ENCODE measurements at places on chromosomes 11 and 22.

DNA sequence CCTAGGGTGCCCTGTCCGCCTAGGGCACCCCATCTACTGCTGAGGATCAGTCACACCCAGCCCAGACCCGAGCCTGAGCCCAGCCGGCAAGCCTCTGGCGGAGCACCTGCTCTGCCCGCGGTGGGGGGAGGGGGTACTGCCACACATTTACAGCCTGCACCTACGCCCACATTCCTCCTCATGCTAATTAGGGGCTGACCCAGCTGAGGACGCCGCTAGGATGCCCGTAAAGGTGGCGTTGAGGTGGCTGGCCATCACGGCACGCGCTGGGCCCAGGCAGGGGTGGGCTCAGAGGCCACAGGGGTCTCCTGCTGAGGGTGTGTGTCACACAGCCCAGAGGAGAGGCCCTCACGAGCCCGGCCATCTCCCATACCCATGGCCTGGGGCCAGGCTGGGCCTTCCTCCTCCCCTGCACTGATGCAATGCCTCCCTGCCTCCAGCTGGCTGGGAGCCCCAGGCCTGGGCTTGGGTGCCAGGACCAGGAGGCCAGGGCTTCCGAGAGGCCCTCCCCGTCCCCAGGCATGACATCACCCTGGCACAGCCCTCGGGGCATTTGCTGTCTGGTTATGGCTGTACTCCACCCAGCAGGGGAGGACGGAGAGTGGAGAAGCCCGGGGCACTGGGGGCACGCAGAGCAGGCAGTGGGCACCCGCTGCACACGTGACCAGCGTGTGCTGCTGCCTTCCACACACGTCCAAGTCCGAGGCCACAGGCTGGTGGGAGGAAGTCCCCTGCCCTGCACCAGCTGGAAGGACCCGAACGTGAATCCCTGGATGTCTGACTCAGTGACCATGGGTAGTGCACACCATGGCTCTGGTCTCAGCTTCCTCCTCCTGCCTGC lies 12.7 kb downstream of the DUSP8 start:
- no peaks in the 10 kb centered on the region for H3K36me3 ChIP-seq
- H3K27ac ChIP-seq = no peak overlapping the region
- no peak overlapping the region for H3K4me3 ChIP-seq
- H3K4me1 ChIP-seq = peaks cover 2% of the 10 kb centered on the region
- DNase-seq = peak; percentile 74
- H3K27me3 ChIP-seq = peaks cover 8% of the 10 kb centered on the region

DNA sequence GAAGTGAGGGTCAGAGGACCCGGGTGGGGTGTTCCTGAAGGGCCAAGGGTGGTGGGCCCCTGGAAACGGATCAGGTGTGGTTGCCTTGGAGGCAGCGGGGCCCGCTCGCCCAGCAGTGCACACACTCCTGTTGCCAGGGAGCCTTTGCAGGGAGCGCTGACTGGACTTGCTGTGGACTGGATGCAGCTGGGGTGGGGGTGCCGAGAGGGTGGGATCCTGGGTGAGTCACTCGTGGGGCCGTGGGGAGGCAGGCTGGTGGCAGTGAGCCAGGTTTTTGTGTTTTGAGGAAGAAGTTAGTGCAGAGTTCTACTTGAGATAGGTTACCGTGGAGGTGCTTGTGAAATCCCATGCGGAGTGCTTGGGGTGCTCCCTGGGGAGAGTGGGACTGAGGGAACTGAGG lies 1.3 kb downstream of the MRPL23 start:
- no peak overlapping the region for H3K4me3 ChIP-seq
- no peak overlapping the region for H3K27ac ChIP-seq
- no peaks in the 10 kb centered on the region for H3K27me3 ChIP-seq
- H3K4me1 ChIP-seq = no peaks in the 10 kb centered on the region
- H3K36me3 ChIP-seq = no peaks in the 10 kb centered on the region

DNA sequence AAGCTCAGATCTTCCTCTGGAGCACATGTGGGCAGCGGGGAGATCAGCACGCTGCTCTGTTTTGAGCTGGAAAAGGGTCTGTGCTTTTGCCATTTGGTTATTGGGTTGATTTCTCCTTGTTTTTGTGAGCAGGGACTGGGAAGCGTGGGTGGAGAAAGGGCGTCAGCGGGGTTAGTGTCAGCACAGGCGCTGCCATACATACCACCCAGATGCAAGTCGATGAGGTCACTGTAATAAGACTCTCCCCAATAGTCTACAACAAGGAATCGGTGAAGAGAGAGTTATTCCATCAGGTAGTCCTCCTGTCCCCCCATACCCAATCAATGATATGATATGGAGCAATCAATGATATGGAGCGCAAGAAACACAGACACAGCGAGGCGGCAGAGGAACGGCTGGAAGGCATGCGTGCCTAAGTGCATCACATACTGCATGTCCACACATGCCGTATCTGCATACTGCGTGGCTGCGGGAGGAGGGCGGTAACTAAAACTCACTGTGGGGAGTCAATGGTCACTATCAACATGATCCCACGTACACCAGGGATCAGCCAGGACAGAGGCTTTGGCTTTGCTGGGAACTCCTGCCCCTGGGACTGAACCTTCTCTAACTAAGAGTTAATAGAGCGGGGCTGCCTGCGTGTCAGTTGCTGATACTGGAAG lies 29.5 kb upstream of the BID start:
- no peaks in the 10 kb centered on the region for H3K27me3 ChIP-seq
- H3K27ac ChIP-seq = no peak overlapping the region
- H3K36me3 ChIP-seq = peaks cover 20% of the 10 kb centered on the region
- H3K4me1 ChIP-seq = no peaks in the 10 kb centered on the region

- no peak overlapping the region for H3K4me3 ChIP-seq
- H3K4me1 ChIP-seq = no peaks in the 10 kb centered on the region
- no peak overlapping the region for H3K27ac ChIP-seq
- no peaks in the 10 kb centered on the region for H3K36me3 ChIP-seq
- no peak for DNase-seq
These were observed 113.7 kb downstream of the INSC start for GRCh38 chr11:15228331-15228849.

DNA sequence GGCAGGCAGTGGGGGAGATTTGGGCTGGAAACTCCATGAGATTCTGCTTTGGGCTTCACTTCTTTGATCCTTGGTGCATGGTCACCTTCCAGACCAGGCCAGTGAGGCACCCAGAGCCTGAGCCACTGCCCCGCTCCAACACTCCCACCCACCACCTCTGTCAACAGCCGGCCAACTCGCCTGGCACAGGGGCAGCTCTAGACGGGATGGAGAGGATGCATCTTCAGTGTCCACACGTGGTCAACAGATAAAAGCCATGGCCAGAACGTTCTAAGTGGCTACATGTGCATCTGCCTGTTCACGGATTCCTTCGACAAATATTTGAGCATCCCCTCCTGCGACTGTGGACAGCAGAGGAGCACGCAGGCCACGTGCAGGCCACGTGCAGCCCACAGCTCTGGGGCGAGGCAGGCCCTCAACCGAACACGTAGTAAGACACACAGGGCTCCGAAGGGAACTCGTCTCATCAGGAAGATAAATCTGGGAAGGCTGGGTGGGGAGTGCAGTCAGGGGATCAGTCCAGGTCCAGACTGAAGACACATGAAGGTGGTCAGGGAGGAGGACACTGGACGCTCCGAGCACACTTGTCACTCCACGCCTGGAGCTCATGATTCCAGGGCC lies 1.2 kb downstream of the LRRC56 start:
- peaks cover 11% of the 10 kb centered on the region for H3K36me3 ChIP-seq

GRCh38 chr11:60740573-60740972 lies 16.1 kb downstream of the MS4A18 start:
- no peak overlapping the region for H3K4me3 ChIP-seq
- no peak for DNase-seq
- H3K36me3 ChIP-seq = no peaks in the 10 kb centered on the region

DNA sequence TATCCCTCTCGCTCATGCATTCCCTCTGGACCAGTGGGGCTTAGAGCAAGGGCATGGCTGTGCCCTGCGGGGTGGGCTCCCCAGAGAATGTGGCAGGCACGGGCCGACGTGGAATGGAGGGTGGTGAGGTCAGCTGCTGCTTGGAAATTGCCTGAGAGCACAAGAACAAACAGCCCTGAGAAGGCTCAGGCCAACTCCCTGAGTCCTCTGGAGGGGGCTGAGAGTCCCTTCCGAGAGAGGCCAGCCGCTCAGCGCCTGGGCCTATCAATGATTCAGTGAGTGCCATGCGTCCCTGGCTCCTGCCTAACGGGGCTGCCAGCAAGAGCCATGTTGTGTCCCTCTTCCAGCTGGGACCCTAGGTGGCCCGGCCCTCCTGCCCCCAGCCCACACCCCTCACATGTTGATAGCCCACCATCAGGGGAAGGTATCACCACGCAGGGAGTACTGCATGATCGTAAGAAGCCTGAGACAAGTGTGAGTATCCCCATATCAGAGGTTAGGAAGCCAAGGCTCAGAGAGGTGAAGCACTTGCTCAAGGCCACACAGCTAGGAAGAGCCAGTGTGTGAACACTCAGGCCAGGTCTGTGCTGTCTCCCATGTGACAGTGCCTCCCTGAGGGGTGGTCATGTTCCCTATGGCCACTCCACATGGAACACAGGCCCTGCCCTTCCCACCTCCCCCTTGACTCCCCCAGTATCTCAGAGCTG lies 55.8 kb downstream of the NECTIN1 start:
- no peak overlapping the region for H3K4me3 ChIP-seq
- H3K4me1 ChIP-seq = no peaks in the 10 kb centered on the region
- H3K27me3 ChIP-seq = no peaks in the 10 kb centered on the region
- peaks cover 86% of the 10 kb centered on the region for H3K36me3 ChIP-seq
- no peak overlapping the region for H3K27ac ChIP-seq

DNA sequence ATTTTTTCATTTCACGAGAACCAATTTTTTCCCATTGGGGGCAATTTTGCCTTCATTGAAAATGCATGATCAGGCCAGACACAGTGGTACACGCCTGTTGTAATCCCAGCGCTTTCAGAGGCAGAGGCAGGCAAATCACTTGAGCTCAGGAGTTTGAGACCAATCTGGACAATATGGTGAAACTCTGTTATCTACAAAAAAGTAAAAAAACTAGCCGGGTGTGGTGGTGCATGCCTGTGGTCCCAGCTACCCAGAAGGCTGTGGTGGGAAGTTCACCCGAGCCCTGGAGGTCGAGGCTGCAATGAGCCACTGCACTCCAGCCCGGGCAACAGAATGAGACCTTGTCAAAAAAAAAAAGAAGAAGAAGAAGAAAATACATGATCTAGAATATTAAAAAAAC lies 19.2 kb upstream of the UPK3A start:
- no peaks in the 10 kb centered on the region for H3K27me3 ChIP-seq
- H3K27ac ChIP-seq = no peak overlapping the region
- H3K4me3 ChIP-seq = no peak overlapping the region
- H3K4me1 ChIP-seq = peaks cover 2% of the 10 kb centered on the region
- DNase-seq = no peak
- no peaks in the 10 kb centered on the region for H3K36me3 ChIP-seq

- peaks cover 11% of the 10 kb centered on the region for H3K4me1 ChIP-seq
- DNase-seq = peak; percentile 63
- peak overlapping the region; percentile 78 for H3K4me3 ChIP-seq
- no peak overlapping the region for H3K27ac ChIP-seq
These were observed 30.0 kb upstream of the TCF20 start for GRCh38 chr22:42300259-42301076.

DNA sequence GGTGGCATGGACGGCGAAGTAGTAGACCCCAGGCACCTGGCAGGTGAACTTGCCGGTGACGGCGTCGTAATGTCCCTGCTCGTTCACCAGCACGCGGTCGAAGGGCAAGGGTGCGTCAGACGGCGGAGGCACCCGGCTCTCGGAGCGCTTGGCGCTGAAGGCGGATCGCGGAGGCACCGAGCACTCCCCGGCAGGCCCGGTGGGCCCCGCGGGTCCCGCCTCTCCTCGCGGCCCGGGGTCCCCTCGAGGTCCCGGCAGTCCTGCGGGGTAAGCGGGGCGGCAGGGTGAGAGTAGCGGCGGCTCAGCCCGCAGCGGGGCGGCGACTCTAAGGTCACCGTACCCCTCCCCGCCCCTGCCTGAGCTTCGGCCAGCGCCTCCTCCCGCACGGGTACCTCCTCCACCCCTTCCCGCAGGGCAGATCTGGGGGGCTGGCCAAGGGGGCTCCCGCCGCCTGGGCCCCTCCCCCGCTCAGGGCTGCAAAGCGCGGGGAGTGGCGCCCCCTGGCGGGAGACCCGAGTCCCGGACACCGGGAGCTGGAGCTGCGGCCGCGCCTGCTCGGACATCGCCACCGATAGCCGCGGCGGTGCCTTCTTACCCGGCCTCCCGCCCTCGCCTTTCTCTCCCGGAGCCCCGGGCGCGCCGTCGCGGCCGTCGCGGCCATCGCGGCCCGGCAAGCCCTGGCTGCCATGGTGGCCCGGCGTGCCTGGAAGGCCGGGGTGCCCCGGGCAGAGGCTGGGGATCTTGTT lies 921 bp downstream of the C1QTNF5 start:
- H3K4me1 ChIP-seq = no peaks in the 10 kb centered on the region
- H3K36me3 ChIP-seq = peaks cover 15% of the 10 kb centered on the region
- peaks cover 16% of the 10 kb centered on the region for H3K27me3 ChIP-seq
- DNase-seq = peak; percentile 83
- H3K4me3 ChIP-seq = peak overlapping the region; percentile 38
- no peak overlapping the region for H3K27ac ChIP-seq

DNA sequence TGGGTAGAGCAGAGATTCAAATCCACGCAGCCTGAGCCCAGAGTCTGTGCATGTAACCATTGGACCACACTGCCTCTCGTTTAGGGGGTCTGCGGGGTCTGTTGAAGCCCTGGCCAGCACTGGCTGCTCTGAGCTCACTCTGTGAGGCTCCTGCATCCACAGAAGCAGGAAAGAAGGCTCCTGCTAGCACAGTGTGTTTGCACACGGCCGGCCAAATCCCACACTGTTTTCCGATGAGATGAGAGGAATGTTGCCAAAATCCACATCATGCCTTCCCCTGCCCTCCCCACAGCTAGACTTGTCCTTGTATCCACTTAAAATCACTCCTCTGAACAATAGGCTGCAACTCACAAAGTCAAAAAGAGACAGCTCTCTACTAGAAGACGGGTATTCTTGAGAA lies 10.6 kb upstream of the SLC22A12 start:
- no peaks in the 10 kb centered on the region for H3K36me3 ChIP-seq
- no peaks in the 10 kb centered on the region for H3K4me1 ChIP-seq
- H3K27me3 ChIP-seq = no peaks in the 10 kb centered on the region
- DNase-seq = no peak
- no peak overlapping the region for H3K4me3 ChIP-seq

DNA sequence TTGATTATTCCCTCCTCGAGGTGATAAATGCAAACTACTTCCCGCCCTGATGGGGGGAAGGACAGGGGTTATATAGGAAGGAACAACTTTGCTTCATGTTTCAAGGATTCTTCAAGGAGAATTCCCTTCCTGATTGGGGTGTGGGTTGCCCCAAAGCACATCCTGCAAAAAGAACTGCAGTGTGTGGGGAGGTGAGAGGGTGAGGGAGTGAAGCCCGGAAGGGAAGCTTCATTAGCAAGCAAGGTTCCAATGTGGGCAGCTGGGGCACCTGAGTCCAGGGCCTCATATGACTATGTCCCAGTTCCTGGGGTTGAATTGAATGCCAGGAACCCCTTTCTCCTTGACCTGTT lies 326.0 kb downstream of the MN1 start:
- peaks cover 16% of the 10 kb centered on the region for H3K4me1 ChIP-seq
- peaks cover 4% of the 10 kb centered on the region for H3K36me3 ChIP-seq
- H3K27me3 ChIP-seq = no peaks in the 10 kb centered on the region
- H3K4me3 ChIP-seq = 0 out of 3 replicates have a peak overlapping the region, but pooled peaks have one; percentile 5

Data from H9 (cell line).